ENCODE measurements at places on chromosomes 4 and X.

GRCh38 chr4:173478201-173478912 is 51.7 kb downstream of the HAND2 start:
- DNase-seq, result no peak

- DNase-seq, result no peak
Measured at GRCh38 chr4:100945789-100946188, 401.5 kb downstream of the PPP3CA start.

GRCh38 chr4:117691572-117692351 is 342.5 kb upstream of the NDST3 start:
- DNase-seq, result no peak

- DNase-seq, result no peak
Measured at GRCh38 chrX:152901816-152902501, 4.1 kb downstream of the ZNF185 start.
